ENCODE measurements at places on chromosomes 7 and 10.
A peak's percentile ranks its signal among the peaks of the same experiment; 100 is the strongest.

DNA sequence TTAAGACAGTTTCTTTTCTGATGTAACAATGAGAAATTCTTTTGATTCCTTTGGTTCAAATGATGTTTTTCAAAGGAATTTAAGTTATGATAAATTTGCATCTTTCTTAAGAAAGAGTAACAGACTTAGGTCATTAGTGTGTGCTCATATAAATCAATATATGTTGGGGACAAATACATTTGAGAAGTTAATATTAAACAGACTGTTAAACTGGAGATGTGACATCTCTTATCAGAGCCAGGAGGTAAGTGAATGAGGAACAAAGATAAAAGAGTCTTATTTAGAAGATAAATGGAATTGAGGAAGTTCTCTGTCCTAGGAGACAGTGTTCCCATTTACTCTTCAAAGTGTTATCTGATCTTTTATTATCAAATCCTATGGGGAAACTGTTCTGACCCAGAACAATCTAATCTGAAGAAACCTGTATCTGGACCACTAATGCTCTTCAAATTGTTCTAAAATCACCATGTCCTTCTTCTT lies 104.8 kb upstream of the LAMB4 start:
- no peak for DNase-seq

GRCh38 chr10:129809841-129810240 lies 154.2 kb downstream of the EBF3 start:
- no peak for DNase-seq

- no peak for DNase-seq
These were observed 34.7 kb downstream of the CPED1 start for GRCh38 chr7:121023194-121023593.

GRCh38 chr10:12795315-12796110 lies 206.0 kb downstream of the CCDC3 start:
- no peak for DNase-seq

DNA sequence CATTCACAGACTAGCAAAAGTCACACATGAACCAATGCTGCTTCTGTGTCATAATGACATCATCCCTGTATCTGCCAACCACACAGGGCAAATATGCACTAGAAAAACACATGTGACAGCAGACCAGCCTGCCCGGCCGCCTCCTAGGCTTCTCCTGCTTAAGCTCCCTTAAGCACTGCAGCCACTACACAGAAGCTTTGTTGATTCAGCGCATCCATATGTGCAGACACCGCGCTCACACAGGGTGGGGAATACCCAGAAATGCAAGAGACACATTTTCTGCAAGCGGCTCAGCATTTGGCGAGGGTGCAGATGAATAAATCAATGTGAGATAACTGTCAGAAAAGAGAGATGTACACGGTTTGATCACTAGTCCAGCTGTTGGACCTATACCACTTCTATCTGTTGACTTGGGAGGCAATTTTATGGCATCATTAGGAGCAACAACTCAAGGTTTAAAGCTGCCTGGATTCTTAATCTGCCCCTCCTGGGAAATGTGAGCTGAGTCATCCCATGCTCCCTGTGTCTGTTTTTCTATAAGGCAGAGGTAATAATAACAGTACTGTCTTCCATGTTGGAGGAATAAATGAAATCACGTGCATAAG lies 33.4 kb downstream of the CPXM2 start:
- no peak for DNase-seq

DNA sequence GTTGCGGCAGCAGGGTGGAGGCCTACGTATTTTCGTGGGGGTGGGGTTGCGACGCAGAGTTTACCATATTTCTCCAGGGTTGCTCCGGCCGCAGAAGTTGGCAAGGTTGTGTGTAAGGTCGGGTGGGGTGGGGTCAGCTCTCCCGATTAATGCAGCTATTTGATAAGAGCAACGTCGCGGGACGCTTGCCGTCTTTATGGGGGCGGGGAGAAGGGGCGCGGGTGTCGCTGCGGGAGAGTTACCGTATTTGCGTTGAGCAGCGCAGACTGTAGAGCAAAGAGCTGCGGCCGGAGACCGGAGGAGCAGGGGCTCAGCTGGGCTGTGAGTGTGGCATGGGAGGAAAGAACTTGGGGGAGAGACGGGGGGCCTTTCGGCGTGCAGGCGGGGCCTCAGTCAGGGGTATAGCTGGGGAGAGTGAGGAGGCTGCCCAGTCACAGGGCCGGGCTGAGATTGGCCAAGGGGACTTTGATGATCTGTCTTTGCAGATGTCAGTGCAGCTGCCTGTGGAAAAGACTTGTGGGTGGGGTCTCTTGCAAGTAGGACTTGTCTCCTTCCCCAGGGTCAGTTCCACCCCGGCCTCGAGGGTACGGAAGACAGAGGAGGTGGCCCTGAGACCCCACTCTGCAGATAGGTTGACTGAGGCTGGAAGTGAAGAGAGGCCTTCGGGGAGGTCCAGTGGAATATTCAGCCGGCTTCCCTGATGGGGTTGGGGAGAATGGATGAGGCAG lies 26.6 kb downstream of the ZNF775 start:
- DNase-seq: peak; percentile 66

DNA sequence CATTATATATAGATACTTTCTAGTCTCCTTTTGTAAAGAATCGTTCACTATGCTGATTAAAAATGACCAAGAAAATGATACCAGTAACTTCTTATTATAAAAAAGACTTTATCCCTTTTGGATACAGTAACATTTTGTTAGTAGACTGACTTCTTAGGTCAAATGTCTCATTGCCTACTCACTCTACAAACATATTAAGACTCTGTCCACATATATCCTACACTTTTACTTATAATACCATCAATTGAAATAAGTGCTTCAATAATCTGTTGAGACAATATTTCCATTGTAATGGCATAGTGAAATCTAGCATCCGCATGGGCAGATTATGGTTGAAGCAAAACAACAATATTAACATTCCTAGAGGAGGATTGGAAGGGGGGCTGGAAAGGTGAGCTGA lies 180.6 kb downstream of the ARL4A start:
- DNase-seq: no peak

DNA sequence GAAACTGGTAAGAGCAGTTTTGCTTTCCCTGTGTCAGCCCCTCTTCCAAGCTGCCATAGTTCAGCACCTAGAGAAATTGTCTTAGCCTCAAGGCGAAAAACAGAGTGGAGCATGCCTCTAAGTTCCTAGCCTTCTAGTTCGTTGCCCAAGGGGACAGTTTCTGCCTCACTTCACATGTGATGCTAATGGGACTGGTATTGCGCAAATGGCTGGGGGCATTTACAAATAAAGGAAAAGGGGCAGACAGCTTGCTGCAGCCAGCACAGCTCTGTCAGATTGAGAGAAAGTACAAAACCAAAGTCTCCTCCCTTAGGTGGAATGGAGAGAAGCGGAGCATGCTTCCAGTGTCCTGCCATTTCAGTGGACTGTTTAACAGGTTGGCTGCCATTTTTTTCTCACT lies 567.7 kb downstream of the ETV1 start:
- no peak for DNase-seq

DNA sequence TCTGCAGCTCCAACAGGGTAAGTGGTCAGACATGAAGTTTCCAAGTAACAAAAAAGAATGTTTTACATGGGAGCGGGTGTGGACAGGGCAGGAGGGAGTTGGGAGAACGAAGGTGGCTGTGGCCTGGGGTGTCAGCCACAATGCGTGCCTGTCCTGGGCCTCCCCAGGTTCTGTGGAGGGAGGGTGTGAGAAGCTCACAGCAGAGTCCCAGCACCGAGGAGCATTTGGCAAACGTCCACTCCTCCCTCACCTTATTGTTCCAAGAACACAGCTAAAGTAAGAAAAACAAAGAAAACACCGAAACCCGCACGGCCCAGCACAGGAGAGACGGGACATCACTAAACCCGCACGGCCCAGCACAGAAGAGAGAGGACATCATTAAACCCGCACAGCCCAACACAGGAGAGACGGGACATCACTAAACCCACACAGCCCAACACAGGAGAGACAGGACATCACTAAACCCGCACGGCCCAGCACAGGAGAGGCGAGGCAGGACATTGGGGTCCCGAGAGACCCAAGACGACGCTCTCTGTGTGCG lies 226.4 kb downstream of the MAD1L1 start:
- DNase-seq: no peak

DNA sequence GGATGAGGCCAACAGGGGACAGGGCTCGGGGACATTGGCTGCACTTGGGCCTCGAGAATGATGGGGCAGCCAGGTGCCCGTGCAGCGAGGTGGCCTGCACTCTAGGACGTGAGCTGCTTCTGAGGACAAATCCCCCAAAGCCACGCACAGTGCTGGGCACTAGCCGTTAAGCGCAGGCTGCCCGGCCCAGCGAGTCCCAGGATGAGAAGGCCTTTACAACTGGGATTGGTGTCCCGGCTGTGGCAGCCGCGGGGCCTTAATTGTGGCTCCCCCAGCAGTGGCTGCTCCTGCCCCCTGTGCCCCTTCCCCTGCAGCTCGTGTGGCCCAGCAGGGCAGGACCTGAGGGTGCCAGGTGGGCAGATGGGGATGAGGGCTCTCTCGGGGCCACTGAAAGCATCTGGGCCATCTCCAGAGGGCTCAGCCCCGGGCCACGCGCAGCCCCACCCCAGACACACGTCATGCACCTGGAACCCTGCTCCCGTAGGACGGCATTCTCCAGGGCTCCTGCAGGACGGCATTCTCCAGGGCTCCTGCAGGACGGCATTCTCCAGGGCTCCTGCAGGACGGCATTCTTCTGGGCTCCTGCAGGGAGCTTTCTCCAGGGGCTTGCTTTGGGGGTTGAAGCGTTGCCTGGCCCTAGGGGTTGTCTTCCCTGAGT lies 6.6 kb downstream of the PWWP2B start:
- DNase-seq: no peak

GRCh38 chr10:77715536-77715935 lies 77.9 kb upstream of the KCNMA1 start:
- DNase-seq: no peak

DNA sequence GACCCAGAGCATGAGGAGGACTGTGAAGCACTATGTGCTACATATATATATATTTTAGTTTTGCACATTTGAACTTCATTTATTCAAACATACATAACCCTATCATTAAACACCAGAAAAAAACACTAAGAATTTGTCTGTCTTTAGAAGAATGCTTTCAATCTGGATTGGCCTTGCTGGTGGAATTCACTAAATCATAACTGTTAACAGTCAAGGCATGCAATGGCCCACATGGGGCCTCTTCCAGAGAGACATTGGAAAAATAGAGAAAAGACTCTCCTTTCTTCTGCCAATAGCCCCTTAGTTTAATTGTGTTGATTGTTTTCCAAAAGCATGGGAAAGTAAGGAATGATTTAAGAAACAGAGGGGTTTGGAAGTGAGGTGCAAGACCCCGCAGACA lies 77.9 kb downstream of the MRPL32 start:
- no peak for DNase-seq

DNA sequence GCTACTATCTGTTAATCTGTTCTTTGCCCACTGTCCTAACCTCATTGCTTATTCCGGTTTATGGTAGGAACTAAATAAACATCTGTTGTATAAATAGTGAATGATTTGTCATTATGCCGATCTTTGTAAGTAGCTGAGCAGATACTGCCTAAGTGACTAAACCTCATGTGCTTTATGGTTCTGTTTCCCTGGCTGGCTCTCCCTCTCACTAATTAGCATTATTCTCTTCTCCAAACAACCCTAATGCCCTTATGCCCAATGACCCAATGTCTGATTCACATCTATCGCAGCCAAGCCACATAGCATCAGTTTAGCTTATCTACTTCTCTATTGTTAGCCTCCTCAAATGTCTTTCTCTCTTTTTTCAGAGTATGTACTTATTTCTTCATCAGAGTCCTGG lies 462.3 kb upstream of the POT1 start:
- no peak for DNase-seq

- no peak for DNase-seq
These were observed 918.4 kb downstream of the SORCS3 start for GRCh38 chr10:105559333-105560097.

DNA sequence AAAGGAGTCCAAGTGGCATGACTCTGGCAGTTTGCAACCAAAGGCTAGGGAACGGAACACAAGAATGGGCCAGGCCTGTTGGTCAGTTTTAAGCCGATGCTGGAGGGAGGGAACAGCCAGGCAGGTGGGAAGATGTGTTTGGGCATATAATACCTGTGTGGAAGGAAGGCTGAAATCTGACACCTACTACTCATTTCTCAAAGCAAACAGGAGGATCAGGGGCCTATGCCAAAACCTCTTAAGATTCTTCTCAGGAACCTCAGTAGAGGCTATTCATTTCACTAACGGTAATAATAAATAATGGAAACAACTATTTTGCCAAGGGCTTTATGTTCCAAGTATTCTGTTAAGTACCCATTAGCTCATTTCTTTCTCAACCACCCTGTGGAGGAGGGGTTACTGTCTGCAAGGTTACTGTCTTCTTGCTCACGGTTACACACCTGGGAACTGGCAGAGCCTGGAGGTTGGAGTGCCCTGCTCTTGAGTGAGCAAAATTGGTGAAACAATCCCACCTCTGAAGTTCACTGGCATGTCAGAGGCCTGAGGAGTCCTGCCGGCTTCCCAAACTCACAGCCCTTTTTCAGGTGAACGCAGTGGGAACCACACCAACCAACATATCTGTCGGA lies 35.5 kb downstream of the GOT1 start:
- no peak for DNase-seq

GRCh38 chr7:140571538-140572122 lies 69.0 kb downstream of the DENND2A start:
- DNase-seq: no peak

- no peak for DNase-seq
These were observed 176.1 kb downstream of the SGMS1 start for GRCh38 chr10:50447691-50448090.

DNA sequence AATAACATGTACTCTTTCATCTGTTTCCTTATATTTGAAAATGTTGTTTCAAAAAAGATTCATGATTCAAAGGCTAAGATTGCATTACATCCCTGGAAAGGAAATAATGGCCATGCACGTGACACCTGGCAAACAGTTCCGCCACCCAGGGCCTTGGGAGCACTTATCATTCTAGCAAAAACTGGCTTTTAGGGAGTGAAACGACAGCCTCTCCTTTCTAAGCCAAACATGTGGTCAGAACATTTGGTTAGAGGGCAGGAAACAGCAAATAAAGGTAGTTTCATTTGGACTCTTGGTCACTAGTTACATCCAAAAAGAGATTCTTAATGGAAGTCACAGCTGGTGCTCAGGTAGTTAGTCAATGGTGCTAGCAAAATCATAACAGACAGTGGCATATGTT lies 83.5 kb downstream of the FAS start:
- DNase-seq: no peak

GRCh38 chr7:21071561-21072501 lies 285.1 kb upstream of the SP8 start:
- no peak for DNase-seq

- DNase-seq: no peak
These were observed 29.8 kb downstream of the LMTK2 start for GRCh38 chr7:98136423-98136822.

- peak; percentile 30 for DNase-seq
These were observed at the start of gene TRIL for GRCh38 chr7:28958235-28958979. TSS of gene TRIL (minus strand) at chr7:28958330. CDS start at chr7:28958046, 284 bp downstream.

- DNase-seq: peak; percentile 86
These were observed 647 bp upstream of the NACAD start for GRCh38 chr7:45089341-45089891.

GRCh38 chr10:75466886-75467285 lies 35.5 kb downstream of the LRMDA start:
- DNase-seq: no peak
